ENCODE measurements at places on chromosomes 5 and 9.

DNA sequence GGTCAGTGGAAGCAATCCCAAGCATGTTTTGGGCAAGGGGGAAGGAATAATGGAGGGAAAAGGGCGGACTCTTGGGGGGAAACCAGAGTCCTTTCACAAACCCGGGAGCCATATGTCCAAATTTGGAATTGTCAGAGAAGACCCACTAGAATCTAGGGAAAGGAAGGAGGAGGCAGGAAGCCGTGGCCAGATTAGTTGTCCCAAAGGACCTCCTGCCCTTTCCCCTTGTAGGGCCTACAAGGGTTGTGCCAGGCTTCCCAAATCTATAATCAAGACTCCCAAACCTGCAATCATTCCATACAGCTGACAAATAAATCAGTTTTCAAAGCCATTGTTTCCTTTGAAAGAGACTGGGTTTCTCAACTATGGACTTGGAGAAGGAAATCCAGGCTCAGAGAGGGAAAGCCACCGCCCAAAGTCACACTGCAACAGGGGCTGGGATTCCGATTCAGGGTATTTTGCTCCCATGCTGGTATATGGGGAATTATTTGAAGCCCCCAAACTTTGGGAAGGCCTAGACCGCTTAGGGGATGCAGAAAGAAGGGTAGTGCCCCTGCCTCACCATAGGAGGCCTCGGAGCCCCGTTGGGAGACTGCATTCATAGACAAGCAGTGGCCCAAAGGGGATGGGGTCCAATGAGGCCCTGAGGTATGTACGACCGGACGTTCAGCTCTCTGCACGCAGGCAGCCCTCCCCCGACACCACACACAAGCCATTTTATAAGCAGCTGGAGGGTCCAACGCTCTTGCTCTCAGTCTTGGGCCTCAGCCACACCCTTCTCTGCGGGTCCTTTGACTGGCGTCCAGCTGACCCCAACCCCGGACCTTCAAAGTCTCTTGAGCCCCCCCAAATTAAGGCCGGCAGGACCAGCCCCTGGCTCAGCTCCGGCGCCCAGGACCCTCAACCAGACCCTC is 815 bp downstream of the ANXA6 start:
- peak; percentile 23 for DNase-seq

DNA sequence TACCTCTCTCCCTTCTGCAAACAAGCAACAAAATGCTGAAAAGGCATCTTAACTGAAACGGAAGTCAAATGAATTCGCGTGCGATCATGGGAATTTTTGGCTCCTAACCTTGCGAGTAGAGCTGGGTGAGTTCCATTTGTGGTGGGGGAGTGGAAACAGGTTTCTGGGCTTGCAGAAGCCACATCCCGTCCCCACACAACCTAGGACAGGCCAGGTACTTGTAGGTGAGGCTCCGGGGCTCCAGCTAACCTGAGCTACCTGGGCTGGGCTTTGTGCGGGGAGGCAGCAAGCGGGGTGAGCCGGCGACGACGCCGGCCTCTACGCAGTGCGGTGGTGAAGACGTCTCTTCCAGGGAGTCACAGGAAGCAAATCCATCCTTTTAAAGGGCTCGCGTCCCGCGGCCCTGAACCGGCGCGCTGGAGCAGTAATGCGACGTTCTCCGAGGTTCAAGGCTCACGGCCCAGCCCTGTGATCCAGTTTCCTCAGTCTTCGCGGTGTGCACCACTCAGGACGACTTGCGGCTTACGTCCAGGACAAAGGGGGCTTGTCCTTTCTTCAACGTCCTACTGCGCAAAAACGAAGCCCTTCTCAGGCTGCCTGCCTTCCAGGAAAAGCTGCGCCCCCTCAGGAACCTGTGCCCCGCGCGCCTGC is 567 bp upstream of the SPIN1 start:
- DNase-seq = no peak

- no peak for DNase-seq
Observed at GRCh38 chr5:135571066-135571609, 7.7 kb downstream of the CXCL14 start.

GRCh38 chr5:84381502-84382362 is 2.9 kb downstream of the EDIL3 start:
- no peak for DNase-seq

DNA sequence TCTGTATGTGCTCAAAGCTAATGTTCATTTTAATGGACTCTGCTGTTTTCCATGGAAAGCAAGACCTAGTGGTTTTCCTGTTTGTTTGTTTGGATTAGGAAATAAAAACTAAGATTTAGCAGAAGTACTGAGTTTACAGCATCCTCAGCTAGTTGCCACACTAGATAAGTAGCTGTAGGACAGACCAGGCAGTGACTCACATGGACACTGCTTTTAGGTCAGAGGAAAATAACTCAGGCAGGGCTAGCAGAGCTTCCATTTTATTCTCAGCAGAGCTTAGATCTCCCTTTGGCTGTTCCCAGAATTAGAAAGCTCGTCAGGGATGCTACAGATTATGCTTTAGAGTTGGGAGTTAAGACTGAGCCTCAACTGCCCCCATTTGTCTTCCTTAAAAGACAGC is 204.4 kb downstream of the SH3GL2 start:
- no peak for DNase-seq

DNA sequence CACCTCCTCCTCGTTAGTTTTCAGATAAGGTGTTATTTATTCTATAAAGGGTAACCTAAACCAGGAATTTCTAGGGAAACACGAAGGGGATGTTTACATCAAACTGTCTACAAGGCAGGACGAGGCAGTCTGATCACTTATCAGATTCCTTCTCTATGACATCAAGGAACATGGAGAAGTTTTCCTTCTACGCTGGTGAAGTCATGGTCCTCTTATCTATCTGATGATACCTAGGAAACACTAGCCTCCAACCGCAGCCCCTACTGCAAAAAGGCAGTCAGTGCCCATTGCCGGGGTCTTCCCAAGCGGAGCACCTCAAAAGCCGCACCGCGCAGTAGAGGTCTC is 1.5 kb downstream of the MPDZ start:
- DNase-seq = no peak

- DNase-seq = no peak
Observed at GRCh38 chr9:92026206-92027002, 76.4 kb upstream of the ROR2 start.

GRCh38 chr5:59117320-59117719 is 534.4 kb downstream of the RAB3C start:
- DNase-seq = no peak

DNA sequence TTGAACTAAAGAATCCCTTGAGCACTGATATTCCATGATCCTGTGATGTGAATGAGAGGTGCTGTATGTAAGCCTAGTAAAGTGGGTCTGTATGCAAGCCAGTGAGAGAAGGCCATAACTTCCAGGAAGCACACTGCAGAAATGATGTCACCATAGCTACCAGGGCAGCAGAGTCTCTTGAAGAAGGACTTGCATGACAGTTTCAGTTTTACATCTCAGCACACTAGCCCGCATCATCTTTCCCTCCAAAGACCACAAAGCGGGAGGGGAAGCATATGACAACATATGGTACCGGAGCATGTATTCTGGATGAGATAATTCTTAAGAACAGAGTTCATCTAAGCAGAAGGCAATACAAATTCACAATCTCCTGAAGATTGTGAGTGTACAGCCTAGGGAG is 37.6 kb upstream of the MAST4 start:
- DNase-seq = no peak

DNA sequence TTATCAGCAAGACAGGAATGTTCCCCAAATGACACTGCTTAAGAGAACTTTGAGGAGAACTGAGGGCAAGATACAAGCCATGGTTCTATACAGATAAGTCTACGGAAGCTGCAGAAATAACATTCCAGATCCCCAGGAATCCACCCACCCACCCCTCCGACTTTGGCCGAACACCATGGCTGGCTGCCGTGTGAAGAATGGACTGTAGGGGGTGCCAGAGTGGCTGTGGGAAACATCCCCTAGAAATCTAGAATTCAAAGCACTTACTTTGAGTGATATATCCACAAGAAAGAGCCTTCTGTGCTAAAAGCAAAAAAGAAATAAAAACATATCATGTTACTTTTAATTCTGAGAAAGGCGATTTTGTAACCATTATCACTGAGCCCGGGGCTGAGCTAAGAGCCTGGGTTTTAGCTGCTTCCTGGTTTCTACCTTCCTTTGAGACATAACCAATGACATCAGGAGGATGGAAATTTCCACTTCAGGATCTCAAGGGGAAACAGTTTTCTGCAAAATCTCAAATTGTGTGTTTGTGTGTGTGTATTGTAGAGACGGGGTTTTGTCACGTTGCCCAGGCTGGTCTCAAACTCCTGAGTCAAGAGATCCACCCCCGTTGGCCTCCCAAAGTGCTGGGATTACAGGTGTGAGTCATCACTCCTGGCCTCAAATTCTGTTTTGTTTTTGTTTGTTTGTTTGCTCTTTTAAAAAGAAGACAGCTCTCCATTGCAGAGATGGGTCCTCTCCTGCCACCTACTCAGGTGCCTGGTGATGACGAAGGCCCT is 36.4 kb downstream of the GGTA1 start:
- no peak for DNase-seq

DNA sequence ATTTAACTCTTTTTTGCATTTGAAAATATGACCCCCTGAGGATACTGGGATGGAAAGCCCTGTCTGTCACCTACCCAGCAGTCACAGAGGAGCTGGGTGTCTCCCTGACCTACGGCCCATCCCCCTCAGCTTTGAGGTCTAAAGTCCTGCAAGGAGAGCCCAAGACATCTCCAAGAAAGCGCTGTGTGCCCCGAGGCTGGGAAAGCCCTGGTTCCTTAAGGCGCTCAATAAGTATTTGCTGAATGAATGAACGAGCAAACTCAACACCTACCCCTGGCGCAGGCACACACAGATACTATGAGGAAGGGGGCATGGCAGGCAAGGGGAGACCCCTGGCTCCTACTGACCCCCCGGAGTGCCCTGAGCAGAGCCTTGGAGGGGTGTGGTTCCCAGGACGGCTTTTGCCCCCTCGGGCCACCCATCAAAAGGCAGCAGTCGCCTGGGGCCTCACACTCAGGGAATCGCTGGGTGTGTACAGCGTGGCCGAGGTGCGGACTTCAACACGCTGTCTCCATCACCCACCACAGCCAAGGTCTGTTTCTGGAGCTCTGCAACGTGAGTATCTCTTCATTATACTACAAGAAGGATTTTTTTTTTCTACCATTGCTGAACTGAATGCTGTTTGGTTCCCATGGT is 211.6 kb downstream of the ERCC6L2 start:
- no peak for DNase-seq

GRCh38 chr5:77367741-77368140 is 124.4 kb downstream of the WDR41 start:
- no peak for DNase-seq

DNA sequence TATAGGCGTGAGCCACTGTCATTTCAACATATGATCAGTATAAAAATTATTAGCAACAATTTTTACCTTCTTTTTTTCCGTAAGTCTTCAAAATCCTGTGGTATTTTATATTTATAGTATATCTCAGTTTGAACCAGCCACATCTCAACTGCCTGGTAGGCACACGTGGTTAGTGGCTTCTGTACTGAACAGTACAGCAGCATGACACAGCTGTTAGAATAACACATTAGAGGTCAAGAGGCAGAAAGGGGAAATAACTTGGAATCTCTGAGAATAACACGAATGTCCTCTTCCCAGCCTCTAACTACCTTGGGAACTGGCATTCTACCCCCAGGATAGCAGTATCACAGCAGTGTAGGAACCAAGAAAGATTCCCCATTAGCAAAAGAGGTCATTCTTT is 108.5 kb upstream of the IQGAP2 start:
- DNase-seq = no peak

DNA sequence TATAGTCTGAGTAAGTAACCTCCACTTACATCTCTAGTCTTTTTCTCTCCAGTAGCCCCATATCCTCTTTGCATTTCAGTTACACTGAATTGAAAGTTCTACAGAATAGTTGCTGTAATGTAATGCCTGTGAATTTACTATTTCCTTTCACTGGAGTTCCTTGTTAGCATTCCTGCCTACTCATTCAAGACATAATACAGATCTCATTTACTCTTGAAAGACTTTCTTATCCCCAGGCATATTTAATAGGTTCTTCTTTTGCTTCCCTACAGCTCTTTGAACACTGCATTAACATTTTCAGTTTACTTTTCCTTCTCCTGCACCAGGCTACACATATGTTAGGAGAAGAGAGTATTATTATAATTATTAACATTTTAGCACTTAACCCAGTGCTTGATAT is 87.6 kb upstream of the OR13F1 start:
- DNase-seq = no peak

GRCh38 chr9:87996234-87996860 is 22.0 kb upstream of the CDK20 start:
- DNase-seq = no peak

- no peak for DNase-seq
Observed at GRCh38 chr9:77909306-77909705, 122.3 kb downstream of the GNAQ start.

DNA sequence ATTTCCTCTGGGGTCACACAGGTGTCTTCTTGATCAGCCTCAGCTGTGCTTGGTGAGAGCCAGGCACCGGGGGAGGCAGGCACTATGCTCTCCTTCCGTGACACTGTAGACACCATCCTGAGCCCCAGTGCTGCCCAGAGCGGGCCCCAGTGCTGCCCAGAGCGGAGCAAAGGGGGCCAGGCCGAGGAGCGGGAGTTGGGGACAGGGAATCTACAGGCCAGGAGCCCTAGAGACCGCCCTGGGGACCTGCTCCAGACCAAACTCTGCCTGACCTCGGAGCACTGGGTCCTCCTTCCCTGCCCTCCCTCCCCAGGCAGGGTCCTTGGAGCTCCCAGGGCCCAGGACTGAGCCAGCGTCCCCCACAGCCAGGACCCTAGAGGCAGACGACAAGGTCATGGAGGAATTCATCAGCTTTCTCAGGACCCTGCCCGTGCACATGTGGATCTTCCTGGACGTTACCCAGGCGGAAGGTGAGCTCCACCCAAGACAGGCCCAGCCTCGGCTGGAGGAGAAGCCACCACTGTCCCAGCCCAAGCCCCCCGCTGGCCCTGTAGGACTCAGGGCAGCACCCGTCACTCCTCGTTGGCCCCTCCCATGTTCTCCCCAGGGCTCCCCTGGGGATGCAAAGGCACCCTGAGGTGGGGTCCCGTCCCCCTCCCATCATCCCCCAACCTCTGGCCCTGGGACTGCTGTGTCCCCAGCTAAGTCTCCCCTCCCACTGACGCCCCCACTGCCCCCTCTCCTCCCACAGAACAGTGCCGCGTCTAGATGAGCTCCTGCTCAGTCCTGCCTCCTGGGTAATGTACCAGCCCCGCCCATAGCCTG is 30.2 kb downstream of the PAEP start:
- DNase-seq = no peak

GRCh38 chr5:8641786-8642505 is 773.0 kb downstream of the MTRR start:
- no peak for DNase-seq

GRCh38 chr9:121279776-121280388 is 11.9 kb downstream of the GSN start:
- DNase-seq = no peak
